ENCODE measurements at places on chromosomes 5 and 9. TPM values are rescaled to one million over a fixed set of nuclear protein-coding genes. Genes with fewer than 3 reads are reported as not detected.

The ARHGEF37 gene
- 11.4 TPM for total RNA-seq

The ZNF462 gene
- total RNA-seq, result 12.3 TPM

The HAVCR2 gene
- total RNA-seq, result 16.8 TPM

The RAI14 gene
- 80.1 TPM for total RNA-seq

DNA sequence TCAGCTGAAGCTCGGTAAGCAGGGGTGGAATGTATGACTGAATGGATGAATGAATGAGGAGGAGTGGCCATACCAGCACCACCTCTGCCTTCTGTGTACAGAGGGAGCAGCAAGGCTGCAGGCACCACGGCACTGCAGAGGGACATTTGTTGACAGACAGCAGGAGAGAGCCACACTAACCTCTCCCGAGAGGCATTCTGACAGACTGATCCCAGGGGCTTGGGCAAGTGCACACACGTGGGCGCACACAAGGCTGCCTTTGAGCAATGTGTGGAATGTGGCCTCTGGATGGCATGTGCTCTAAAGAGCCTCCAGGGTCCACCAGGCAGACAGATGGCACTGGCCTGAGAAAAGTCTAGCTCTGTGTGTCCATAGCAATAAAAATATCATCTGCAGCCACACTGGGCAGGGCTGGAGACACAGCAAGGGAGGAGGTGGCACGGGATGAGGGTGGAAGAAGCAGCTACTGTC is 111.8 kb downstream of the ACTL7B start:
- H3K27me3 ChIP-seq, result no peaks in the 10 kb centered on the region
- DNase-seq, result no peak

DNA sequence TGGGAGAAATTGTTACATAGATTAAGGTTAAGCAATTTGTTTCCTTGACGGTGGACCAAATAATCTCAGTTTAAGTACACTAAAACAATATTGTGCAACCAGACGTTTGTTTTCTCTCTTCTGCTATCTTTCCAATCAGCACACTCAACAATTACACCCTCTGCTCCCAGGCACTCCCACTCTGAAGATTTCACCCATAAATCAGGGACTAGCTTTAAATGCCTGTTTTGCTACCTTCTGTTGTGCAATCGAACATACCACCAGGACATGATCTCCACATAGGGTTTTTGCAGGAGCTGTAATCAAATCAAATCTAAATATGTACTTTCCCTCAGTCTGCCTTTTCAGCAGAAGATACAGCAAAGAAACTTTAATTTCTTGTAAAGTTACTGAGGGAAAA is 405.8 kb upstream of the TLE4 start:
- H3K27me3 ChIP-seq, result no peaks in the 10 kb centered on the region
- H3K27ac ChIP-seq, result no peak overlapping the region
- H3K4me1 ChIP-seq, result no peaks in the 10 kb centered on the region
- H3K36me3 ChIP-seq, result no peaks in the 10 kb centered on the region

GRCh38 chr5:78553580-78554353 is 94.8 kb downstream of the LHFPL2 start:
- no peaks in the 10 kb centered on the region for H3K27me3 ChIP-seq
- H3K4me3 ChIP-seq, result no peak overlapping the region
- H3K27ac ChIP-seq, result no peak overlapping the region
- no peaks in the 10 kb centered on the region for H3K36me3 ChIP-seq
- peaks cover 40% of the 10 kb centered on the region for H3K4me1 ChIP-seq

DNA sequence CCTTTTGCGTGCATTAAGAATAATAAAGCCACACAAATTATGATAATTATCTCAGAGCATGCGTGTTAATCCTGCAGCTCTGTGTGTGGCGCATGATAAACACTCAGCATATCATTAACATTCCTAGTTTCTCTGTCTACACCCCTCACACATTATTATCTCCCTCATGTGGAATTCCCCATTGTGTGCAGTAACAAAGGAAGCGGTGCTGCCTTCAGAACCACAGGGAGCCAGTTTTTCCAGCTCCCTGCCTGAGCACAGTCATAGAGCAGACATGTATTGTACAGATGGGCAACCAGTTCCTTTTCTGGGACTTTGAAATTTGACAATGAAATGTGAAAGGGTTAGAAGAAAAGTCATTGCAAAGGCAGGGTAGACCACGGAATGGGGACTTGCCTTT is 1365.5 kb upstream of the CDH9 start:
- DNase-seq, result no peak
- H3K4me3 ChIP-seq, result no peak overlapping the region
- no peaks in the 10 kb centered on the region for H3K4me1 ChIP-seq
- no peaks in the 10 kb centered on the region for H3K27me3 ChIP-seq
- no peak overlapping the region for H3K27ac ChIP-seq
- no peaks in the 10 kb centered on the region for H3K36me3 ChIP-seq

- H3K4me1 ChIP-seq, result no peaks in the 10 kb centered on the region
- H3K4me3 ChIP-seq, result no peak overlapping the region
- no peaks in the 10 kb centered on the region for H3K27me3 ChIP-seq
These were observed 49.5 kb downstream of the KLF4 start for GRCh38 chr9:107439991-107440456.

DNA sequence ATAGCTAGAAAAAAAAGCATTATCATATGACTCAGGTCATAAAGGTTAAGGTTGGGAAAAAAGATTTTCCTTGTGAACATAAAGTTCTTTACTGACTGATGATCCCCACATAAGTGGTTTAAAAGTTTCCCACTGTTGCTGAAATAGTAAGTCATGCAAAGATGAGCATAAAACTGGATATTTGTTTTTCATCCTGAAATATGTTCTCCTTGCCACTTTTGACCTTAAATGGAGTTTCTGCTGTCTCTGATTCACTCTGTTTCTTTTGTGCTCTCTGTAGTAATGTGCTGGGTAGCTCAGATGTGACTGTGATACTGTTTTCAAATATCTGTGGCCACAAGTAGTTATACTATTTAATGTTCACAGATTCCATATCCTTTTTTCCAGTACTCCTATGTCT is 162.5 kb upstream of the GAS1 start:
- no peak overlapping the region for H3K4me3 ChIP-seq
- no peaks in the 10 kb centered on the region for H3K36me3 ChIP-seq
- H3K4me1 ChIP-seq, result peaks cover 10% of the 10 kb centered on the region
- no peak for DNase-seq

- peaks cover 11% of the 10 kb centered on the region for H3K36me3 ChIP-seq
- H3K4me3 ChIP-seq, result no peak overlapping the region
- H3K27me3 ChIP-seq, result no peaks in the 10 kb centered on the region
These were observed 8.0 kb downstream of the ARL10 start for GRCh38 chr5:176373100-176373818.
